ENCODE measurements at places on chromosomes 11 and 22.

- DNase-seq = no peak
Measured at GRCh38 chr22:30609260-30610185, 2.5 kb downstream of the TCN2 start.

DNA sequence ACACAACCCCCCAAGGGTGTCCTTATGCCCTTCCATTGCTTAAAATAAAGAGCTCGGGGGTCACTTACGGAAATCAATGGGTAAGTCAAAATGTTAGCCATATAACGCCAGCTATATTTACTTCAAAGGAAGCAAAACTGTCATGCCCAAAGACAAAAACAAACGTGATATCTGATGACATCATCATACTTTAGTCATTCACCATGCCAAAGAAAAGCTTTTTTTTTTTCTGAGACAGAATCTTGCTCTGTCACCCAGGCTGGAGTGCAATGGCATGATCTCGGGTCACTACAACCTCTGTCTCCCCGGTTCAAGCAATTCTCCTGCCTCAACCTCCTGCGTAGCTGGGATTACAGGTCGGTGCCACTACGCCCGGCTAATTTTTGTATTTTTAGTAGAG is 47.7 kb upstream of the SC5D start:
- DNase-seq = no peak

GRCh38 chr11:35631891-35632290 is 13.6 kb downstream of the FJX1 start:
- DNase-seq = no peak

DNA sequence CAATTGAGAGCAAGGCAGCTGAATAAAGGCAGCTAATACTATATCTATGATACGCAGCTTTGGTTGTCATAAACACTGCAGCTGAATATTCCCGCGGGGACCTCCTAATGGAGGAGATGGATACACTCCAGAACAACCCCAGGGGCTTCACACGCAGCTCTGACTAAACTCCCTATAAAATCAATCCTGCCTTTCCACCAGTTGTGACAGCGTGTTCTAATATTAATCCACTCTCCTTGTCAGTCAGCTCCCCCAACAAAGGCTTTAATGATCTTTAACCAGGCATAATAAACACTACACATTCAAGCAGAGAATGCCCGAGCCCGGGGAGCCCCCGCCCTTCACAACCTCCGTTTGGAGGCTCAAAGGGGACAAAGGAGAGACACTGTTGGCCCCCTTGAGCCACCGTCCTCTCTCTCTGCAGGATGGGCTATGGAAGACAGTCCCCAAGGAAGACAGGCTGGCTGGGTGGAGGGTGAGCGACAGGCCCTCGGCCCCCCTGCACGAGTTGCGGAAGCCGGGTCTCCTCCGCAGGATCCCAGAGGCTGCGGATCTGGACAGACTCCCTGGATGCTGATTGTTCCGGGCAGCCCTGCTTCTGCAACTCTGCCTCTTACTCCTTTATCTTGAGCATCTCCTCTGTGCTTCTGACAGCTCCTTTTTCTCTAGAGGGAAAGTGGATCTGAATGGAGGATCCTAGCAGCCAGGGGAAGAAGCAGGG is 565.2 kb downstream of the BUD13 start:
- DNase-seq = no peak

DNA sequence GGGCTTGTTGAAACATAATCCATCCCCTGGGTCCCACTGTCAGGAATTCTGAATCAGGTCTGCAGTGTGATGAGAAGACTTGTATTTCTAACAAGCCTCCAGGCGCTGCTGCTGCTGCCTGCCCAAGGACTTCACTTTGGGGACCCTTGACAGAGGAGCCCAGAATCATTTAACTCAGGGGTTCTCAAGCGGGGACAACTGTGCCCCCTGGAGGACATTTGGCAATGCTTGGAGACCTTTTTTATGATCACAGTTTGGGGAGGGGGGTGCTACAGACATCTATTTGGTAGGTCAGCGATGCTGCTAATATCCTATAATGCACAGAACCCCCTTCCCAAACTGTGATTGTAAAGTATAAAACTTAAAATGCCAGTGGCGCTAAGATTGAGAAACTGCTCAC is 312.8 kb downstream of the OPCML start:
- no peak for DNase-seq

DNA sequence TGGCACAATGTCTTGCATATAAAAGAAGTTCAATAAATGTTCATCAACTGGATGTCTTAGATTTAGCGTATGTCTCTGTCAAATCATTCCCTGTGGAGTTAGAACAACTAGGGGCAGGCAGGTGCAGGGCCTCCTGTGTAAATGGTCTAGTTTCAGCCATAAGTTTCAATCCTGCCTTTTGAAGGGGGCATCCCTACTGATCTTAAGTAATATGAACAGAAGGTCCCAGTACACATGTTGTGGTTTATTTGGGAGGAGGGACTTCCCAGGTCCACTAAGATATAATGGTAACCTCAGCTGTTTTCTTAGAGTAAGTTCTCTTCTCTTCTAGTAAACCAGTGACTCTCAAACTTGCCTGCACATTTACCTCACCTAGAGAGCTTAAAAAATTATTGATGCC is 19.8 kb downstream of the TTC12 start:
- no peak for DNase-seq

DNA sequence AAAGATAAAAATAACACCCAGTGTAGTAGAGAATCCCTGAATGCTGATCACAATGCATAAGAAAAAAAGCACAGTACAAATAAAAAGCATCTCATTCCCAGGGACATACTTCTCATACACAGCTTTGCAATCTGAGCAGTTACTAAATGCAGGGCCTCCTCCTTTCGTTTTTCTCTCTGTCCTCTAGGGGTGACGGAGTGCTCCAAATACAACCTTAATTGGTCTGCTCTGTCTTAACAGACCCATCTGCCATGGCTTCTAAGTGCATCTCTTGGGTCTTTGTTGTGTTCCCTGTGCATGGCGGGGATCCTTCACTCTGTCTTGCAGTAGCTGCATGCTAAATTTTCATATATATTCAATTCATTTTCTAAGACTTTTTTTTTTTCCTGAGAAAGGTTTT is 1114.2 kb upstream of the RAG2 start:
- no peak for DNase-seq

GRCh38 chr11:57515332-57516060 is at the start of gene SLC43A1:
Gene SLC43A1, minus strand, starts transcription at chr11:57515702. Its CDS starts 1,591 bp downstream, at chr11:57514111.
- no peak for DNase-seq

DNA sequence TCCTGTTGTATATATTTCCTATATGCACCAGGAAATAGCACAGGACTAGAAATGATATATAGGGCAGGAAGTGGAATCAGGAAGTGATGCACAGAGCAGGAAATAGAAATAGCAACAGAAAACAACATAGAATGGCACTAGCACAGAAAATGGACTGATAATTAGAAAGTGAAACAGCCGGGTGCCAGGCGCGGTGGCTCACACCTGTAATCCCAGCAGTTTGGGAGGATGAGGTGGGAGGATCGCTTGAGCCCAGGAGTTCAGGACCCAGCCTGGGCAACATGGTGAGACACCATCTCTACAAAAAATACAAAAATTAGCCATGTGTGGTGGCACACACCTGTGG is 10.0 kb upstream of the RELT start:
- no peak for DNase-seq

GRCh38 chr11:73152861-73153483 is 10.9 kb upstream of the FCHSD2 start:
- DNase-seq = peak; percentile 6

- DNase-seq = no peak
Measured at GRCh38 chr11:103768816-103769215, 267.6 kb upstream of the DDI1 start.

DNA sequence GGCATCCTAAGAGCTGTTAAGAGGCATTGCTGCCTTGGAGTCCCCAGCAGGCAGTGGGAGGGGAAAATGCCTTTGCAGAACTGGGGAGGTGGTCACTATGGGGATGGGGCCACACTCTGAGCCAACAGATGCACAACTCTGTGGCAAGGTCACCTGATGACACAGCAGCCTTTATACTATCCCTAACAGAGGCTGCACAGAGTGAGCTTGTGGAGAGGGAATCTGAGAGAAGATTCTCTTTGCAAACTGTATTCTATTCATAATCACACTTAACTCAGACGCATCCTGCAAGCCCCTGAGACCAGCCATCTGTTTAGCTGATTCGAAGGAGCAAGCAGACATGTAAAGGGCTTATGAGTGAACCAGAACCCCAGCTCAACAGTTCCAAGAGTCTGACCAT is 49.0 kb upstream of the TTC12 start:
- no peak for DNase-seq

GRCh38 chr22:23457380-23457985 is 122.6 kb downstream of the IGLL1 start:
- DNase-seq = no peak

- DNase-seq = no peak
Measured at GRCh38 chr22:19849835-19850762, 4.6 kb downstream of the GNB1L start.

DNA sequence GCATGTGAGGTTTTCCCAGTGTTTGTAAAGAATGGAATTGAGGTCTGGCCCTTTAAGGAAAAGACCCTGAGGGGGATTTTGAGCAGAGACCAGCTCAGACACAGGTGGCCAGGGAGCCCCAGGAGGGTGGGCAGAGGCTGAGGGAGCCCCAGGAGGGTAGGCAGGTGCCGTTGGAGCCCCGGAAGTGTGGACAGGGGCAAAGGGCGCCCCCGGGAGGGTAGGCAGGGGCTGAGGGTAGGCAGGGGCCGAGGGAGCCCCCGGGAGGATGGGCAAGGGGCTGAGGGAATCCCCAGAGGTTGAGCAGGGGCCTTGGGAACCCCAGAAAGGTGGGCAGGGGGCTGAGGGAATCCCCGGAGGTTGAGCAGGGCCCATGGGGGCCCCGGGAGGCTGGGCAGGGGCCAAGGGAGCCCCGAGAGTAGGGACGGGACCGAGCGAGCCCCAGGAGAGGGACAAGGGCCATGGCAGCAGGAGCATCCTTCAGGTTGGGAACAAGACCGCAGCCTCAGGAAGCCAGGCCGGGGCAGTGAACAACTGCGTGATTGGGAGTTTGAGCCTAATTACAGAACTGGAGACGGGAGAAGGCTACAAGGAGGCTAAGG is 292.0 kb downstream of the BRD1 start:
- no peak for DNase-seq

DNA sequence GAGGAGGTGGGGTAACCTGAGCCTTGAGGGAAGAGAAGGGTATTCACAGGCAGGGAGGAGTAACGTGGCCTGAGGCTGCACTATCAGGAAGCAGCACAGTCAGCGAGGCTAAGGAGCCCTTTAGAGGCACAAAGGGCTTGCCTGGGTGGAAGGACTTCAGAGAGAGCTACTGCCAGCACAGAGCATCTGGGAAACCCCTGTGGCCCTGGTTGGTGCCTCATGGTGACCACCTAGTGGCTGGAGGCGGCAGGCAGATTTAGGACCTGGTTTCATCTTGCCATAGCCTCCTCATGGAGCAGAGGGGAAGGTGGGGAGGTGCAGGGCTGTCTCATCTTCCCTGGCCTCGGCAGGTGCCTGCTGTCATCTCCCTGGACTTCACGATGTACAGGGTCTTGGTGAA is 64.5 kb downstream of the MPPED1 start:
- no peak for DNase-seq

GRCh38 chr11:31375879-31376278 is 6.2 kb downstream of the DNAJC24 start:
- DNase-seq = no peak

GRCh38 chr11:69539416-69540117 is 58.1 kb downstream of the LINC01488 start:
- DNase-seq = no peak

DNA sequence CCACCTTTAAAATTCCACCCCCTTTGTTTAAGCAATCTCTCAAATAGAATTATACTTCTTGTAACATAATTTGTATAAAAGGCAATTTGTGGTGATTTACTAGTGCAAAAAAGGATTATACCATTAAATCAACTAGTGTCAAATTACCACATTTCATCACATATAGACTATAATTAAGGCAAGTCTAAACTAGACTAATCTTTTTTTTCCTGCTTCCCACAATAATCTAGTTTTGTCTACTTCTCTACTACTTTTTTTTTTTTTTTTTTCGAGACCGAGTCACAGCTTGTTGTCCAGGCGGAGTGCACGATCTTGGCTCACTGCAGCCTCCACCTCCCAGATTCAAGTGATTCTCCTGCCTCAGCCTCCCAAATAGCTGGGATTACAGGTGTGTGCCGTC is 36.1 kb upstream of the FZD4 start:
- DNase-seq = no peak

GRCh38 chr11:97409141-97409540 is 1019.3 kb downstream of the JRKL start:
- DNase-seq = no peak

GRCh38 chr11:5366856-5367255 is 15.5 kb downstream of the OR51B6 start:
- no peak for DNase-seq

DNA sequence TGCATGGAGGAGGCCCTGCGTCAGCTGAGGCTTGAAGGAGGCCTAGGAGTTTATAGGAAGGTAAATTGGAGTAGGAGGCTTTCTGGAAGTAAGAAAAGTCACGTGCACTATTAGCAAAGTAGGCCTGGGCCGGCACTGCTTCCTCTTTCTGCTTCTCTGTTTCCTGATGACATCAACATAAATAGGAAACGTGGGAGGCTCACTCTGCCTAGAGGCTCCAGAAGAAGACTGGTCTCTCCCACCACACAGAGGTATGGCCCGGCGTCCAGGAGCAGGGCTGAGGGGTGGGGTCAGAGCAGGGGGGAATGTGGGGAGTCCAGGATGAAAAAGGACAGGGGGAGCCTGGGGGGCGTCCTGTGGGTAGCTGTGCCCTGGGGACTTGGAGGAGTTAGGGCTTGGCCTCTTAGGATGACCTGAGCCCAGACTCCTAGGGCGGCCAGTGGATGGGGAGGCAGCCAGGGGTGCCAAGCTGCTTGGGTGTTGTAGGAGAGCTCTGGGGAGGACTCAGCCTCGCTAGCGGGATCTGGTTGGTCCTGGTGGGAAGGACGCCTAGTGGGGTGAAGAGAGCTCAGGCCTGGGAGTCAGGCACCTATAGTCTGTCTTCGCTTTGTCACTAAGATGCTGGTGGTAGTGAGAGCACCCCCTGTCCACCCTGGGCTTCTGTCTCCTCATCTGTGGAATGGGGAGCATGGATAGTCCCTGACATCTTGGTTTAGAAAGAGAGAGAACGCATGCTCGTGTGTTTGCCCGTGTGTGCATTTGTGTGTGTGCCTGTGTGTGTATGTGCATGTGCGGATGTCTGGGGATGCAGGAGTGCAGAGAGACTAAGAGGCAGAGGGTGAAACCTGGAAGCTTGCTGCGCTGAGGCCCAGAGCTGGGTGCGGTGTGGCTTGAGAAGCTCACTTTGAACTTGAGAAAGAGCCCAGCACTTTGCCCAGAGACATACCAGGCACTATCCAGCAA is at the start of gene CSF2RB:
Gene CSF2RB (plus strand): TSS at position 202 of the 963 bp plus-strand sequence. CDS start 8,580 bp downstream, outside the sequence.
- no peak for DNase-seq

All from T follicular helper cell (primary cell).